Stimulated activated CD4-positive, alpha-beta T cell treated with anti-CD3 and anti-CD28 coated beads, Interleukin-1b, Interleukin-23, amount 100 ng/mL, for 1 hour (primary cell): ENCODE measurements at places on chromosomes 11 and 22.

- DNase-seq: no peak
These were observed 69.7 kb downstream of the PRSS23 start for GRCh38 chr11:86869966-86870570.

GRCh38 chr22:37672206-37672919, 3.1 kb upstream of the LGALS1 start:
- no peak for DNase-seq

DNA sequence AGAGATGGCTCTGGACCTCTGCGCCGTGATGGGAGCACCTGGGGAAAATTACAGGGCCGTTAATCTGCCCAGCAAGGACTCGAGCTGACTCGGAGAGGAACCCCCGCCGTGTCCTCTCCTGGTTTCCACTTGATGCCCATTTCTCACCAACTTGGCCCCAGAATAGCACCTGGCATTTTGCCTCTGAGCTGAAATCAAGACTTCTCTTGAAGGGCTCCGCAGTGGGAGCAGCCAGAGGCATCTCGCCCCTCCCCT, 19.0 kb upstream of the CABP7 start:
- no peak for DNase-seq

- DNase-seq: no peak
These were observed 35.4 kb downstream of the HORMAD2 start for GRCh38 chr22:30115705-30116104.

DNA sequence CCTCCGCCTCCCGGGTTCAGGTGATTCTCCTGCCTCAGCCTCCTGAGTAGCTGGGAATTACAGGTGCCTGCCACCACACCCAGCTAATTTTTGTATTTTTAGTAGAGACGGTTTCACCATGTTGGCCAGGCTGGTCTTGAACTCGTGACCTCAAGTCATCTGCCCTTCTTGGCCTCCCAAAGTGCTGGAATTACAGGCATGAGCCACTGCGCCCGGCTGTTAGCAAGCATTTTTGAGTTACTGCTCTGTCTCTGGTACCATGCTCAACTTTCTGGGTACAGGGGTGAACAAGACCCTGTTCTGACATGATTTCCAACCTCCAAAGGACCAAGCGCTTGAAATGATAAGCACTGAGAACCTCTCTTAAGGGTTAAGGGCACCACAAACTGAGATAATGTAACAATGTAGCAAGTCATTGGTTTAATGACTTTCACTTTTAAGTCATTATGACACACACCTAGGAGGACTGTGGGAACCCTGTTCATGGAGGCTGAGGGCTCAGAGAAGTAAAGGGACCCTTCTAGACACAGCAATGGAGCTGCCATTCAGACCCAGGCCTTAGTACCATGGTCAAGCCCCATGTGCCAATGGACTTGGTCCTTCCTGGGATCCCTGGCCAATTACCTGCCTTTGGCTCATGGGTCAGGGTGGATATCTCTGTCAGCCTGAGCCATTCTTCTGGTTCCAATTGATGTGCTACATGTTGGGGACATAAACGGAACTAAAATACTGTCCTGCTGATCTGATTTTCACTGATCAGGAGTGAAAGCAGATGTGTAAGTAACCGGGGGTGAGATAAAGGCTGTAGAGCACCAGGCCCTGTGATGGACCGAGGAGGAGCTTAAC, 11.6 kb downstream of the SLC3A2 start:
- no peak for DNase-seq

DNA sequence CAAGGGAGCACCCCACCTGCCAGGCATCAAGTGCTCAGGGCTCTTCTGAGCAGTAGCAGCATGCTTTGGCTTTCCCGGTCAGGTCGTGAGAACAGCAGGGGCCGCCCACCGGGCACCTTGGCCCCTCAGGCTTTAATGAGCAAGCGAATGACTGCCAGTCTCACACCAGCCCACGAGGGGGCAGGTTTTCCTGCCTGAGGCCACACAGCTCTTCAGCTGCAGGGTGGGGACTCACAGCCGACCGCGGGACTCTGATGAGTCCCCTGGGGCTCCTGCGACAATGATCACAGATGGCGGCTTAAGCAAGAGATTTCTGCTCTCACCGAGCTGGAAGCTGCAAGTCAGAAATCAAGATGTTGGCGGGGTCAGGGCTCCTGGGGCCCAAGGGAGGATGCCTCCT, 14.3 kb upstream of the FGF19 start:
- no peak for DNase-seq

DNA sequence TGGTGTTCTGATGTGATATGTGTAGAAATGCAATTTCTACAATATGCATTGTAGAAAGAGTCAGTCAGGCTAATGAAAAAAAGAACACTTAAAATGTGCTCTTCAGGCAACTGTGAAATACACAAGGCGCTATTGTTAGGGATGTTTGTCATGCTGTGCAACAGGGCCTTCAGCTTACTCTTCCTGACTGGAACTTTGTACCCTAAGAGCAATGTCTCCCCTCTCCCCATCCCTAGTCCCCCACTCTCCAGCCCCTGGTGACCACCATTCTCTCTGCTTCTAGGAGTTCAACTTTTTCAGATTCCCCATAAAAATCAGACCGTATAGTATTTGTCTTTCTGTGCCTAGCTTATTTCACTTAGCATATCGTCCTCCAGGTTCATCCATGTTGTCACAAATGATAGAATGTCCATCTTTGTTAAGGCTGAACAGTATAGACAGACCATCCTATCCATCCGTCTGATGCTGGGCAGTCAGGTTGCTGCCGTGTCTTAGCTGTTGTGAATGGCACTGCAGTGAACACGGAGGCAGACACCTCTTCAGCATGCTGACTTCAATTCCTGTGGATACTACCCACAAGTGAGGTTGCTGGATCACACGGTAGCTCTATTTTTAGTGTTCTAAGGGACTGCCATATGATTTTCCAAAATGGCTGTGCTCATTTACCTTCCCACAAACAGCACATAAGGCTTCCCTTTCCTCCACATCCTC, 10.7 kb downstream of the NDUFV1 start:
- DNase-seq: no peak

DNA sequence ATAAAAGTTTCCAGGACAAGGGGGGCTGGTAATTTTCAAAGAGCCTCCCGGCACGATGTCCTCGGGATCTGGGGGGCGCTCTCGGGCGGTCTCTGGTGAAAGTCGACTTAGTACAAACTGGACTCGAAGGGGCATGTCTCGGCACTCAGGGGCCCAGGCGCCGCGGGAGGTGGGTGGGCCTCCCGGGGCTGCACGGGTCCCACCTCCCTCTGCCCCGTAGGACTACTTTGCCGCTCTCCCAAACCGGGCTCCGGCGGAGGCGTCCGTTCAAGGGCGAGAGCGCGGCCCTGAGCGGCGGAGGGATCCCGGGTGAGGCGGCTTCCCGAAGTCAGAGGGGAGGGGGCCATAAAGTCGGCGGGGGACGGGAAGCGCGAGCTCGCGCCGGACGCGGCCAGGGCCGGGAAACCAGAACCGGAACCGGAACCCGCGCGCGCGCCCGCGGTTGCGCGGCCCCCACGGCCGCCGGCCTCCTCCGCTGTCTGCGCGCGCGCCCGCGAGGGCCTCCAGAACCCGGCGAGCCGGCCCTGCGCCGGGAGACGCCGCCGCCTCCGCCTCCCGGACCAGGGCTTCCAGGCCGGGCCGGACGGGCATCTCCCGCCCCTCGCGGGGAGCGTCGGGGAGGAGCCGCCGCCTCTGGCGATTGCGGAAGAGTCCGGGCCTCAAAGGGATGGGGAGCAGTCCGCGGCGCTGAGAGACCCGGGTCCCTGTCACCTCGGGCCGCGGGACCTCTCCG, at the start of gene ARHGEF12:
Gene ARHGEF12, plus strand, starts transcription at position 506 of the 733 bp plus-strand sequence. CDS start 831 bp downstream, outside the sequence.
- DNase-seq: peak; percentile 62

DNA sequence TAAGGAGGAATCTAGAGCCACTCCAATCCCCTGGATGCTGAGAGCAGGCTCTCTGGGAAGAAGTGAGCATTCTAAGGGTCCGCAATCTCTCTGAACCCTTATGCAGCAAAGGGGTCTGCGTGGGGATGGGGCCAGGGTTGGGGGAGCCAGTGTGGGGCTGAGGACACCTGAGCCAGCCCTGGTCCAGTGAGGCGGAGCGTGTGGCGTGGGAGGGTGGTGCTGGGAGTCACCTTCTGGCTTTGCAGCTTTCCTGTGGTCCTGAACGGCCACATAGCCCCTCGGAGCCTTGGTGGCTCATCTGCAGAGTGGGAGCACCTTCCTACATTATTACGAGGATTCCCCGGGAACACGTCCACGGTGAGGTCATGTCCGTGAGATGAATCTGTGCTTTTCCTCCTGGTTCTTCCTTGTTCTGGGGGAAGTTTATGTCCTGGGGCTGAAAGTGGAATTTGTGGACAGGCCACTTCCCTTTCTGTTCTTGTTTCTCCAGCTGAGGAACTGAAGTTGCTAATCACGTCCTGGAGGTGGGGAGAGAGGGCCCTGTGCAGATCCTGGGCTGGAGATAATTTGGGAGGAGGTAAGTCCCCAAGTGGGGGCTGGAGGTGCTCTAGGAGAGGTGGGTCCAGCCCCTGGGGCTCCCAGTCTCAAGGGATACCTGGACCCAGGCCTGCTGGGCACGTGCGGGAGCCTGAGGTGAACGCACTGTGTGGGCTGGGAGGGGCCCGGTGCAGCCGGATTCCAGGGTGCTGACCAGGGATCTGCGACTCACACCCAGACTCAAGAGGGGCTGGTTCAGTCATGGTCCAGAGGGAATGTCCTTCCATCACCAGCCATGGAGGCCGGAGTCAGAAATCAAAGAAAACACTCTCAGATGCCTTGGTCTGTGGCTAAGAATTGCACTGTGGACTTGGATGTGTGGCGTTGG, 6.1 kb downstream of the MRGPRE start:
- no peak for DNase-seq

DNA sequence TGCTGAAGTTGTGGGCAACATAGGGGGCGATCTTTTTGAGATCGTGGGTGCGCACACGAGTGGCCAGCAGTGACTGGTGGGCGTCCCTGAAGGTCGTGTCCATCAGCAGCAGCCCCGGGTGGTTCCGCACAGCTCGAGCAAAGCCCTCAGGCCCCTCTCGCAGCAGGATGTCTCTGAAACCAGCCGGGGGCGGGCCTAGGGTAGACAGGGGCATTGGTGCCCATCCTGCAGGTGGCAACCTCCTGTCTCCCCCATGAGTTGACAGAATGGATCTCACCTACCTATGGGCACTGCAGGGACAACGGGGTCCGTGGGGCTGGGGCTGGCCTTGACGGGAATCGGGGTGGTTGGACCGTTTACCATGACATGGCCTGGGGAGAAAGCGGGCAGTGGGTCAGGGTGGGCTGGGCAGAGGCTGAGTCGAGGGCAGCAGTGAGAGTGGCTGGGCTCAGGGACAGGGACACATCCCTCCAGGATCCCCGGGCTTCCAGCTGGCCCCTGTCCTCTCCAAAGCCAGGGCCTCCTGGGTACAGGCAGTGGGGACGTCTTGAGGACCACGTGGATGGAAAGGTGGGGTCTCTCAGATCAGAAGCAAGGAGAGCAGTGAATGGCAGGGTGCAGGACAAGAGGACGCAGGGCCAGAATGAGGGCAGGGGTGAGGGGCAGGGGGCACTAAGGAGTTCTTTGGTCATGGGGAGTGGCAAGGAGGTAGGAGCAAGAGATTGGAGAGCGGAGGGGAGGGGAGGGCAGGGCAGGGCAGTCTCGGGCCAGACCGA, 4.2 kb upstream of the LRFN4 start:
- DNase-seq: no peak

DNA sequence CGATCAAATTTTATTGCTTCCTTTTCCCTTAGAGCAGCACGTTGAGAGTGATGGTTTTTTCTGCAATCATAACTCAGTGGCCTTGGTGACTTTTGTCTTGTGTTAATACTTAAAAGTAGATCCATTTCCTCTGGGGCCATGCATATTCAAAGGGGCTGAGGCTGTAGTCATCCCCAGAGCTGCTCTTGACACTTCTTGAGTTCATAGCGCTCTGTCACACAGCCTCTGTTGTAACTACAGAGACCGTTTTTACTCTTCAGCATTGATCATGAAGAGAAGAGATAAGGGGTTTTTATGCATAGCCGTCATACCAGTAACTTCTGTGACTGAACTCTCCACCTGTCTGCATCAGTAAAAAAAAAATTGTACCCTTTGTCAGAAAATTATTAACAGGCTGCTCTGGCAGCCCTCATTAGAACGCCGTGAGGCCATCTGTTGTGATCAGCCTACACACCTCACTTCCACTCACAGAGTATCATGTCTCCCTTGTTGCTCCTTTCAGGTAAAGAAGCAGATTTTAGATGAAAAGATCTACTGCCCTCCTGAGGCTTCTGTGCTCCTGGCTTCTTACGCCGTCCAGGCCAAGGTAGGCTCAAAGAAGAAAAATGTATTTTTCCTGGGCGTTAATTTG, 38.4 kb downstream of the NF2 start:
- no peak for DNase-seq

DNA sequence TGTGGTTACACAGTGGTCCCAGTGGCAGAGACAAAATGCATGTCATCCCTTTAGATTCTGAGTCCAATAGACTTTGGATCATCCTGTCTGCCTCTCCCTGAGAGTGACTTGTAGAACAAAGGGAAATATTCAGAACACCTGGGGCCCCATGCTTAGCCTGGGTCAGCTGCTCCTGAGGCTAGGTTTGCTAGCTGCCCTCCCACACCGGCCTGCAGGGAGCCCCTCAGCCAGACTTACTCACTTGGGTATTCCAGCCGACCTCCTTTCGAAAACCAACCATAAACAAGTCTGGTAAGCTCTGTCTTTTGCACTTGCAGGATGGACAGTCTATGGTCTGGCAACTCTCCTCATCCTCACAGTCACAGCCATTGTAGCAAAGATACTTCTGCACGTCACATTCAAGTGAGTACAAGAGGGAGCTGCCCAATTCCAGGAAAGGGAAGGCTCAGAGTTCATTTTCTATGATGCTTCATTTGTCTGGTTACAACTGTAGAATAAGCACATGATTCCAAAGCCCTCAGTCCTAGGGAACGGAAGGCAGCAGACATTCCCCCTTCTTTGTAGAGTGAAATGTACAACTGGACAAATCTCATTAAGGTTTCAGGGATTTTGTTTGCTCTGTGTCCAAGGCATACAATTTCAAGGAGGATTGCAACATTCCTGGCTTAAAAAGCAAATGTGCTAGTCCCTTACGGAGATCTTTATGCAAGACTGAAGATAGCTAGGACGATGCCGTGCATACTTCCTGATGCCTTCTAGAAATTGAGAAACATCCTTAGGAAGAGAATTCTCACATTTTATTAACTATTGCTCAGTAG, 65.5 kb upstream of the EMID1 start:
- no peak for DNase-seq

DNA sequence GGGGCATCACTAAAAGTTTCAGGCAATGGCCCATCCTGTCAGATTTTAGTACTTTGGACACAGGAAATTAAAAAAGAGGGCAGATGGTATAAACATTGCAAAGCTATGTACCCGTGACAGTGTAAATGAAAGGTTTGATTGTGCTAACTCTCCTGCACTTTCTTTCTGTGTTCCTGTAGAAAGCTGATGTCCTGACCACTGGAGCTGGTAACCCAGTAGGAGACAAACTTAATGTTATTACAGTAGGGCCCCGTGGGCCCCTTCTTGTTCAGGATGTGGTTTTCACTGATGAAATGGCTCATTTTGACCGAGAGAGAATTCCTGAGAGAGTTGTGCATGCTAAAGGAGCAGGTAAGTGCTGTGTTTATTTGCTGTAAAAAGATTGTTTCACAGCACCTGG, 10.3 kb downstream of the CAT start:
- DNase-seq: no peak
